ENCODE measurements at places on chromosomes 7 and 10.

DNA sequence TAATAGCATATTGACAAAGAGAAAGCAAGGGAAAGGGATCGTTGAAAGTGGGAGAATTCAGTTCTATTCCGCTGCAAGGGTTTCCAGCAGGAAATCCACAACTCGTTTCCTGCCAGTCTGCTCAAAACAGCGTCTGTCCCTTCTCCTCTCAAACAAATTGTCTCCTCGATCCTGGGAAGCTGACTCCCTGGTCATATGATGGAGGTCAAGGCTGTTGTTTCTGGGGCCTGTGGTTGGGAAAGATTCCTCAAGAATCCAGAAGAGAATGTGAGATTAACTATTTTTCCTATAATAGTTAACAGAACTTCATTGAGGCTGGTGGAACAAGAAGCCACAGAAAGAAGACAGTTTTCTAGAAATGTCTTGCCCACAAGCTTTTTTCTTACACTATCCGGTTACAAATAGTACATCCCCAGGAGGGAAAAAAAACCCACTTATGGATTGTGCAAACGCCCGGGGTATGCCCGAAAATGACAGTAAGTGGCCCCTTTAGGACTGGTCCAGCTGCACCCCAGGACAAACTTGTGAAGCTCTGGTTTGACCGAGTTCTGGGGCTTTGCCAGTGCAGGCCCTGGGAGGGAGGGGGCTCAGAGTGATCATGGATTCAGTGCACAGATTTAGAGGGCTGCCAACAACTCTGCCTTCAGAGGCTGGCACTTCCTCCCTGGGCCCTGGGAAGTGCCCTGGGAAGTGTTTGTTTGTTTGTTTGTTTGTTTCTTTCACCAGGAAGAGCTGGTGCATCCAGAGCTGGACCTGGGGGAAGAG is 49.4 kb upstream of the CTBP2 start:
- no peak for DNase-seq

DNA sequence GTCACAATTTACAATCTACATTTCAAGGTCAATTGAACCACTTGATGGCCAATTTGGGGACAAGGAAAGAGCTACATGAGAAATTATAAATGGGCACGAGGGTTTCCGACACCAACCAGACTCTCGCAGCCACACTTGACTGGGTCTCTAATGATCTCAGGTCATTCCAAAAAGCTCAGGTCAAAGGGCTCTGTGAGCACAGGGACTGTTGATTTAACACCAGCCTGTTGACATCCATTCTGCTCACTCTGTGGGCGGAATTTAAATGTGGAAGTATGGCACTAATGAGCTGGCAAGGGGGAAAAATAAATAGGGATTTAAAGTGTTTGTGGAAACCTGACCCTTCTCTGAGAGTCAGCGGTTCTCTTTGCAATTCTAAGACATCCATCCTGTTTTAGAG is 810.7 kb upstream of the AUTS2 start:
- DNase-seq: no peak

DNA sequence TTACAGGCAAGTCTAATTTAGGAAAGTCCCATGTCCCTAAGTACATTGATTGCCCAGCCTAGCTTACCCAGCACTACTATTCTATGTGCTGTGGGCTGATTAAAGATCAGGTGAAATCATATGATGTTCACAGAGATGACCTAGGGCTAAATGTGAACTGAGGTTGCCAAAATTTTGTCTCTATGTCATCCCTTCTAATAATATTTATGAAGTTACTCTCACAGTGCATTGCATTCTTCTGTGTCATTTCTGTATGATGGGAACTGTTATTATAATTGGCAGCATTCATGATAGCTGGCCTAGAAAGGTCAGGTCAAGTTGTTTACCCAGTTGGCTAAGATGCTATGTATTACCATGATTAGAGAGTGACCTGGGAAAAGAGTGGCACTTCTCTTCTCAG is 2.8 kb upstream of the PDK4 start:
- DNase-seq: no peak

GRCh38 chr7:90222811-90223725 is 11.5 kb downstream of the STEAP2 start:
- DNase-seq: peak; percentile 63

GRCh38 chr10:49577182-49577925 is 32.8 kb upstream of the SLC18A3 start:
- DNase-seq: no peak

GRCh38 chr7:156151658-156152057 is 339.4 kb upstream of the SHH start:
- DNase-seq: no peak

- DNase-seq: peak; percentile 56
Observed at GRCh38 chr7:158029509-158029908, 558.1 kb downstream of the PTPRN2 start.

DNA sequence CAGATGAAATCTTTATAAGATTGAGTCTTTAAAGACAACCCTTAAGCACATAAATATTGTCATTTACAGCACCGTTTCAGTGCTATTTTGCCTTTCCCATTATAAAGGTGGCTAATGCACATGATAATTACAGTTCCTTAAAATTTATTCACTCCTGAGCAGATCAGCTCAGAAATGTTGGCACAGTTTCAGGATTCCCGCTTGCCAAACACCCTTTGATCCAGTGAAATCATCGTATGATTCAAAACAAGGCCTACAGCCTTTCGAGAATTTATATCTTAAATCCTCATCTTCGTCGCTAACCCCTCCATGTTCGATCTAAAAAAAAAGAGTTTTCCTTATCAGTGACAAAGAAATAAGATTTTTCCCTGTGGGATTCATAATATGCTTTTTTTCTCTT is 14.1 kb upstream of the SOSTDC1 start:
- no peak for DNase-seq

- DNase-seq: no peak
Observed at GRCh38 chr7:69920797-69921196, 322.5 kb downstream of the AUTS2 start.

DNA sequence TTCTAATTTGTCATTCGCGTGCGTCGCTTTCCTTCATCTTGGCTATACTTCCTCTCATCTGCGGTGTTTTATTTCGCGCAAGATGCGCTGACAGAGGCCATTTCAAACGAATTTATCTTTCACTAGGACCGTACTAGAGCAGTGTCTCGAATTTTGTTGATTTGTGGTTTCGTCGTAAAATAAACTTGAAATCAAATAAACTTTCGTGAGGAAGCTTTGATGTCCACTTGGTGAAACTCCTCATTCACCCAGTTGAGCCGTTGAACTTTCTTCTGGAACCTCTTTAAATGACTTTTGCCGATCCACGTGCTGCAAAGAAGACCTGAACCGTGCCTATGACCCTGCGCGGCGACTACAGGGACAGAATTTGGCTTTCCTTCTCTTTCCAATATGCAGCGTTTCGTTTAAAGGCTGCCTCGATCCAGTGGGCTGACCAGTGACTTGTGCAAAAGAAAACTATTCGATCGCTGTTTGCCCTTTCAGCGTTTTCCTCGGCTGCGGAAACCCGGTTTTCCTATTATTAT is 163.9 kb upstream of the PPP1R3A start:
- peak; percentile 39 for DNase-seq

- DNase-seq: no peak
Observed at GRCh38 chr7:106369816-106370215, 85.0 kb upstream of the NAMPT start.

- no peak for DNase-seq
Observed at GRCh38 chr10:132962623-132963429, 20.5 kb upstream of the CFAP46 start.

GRCh38 chr7:7989133-7989532 is 20.5 kb downstream of the GLCCI1 start:
- DNase-seq: no peak

DNA sequence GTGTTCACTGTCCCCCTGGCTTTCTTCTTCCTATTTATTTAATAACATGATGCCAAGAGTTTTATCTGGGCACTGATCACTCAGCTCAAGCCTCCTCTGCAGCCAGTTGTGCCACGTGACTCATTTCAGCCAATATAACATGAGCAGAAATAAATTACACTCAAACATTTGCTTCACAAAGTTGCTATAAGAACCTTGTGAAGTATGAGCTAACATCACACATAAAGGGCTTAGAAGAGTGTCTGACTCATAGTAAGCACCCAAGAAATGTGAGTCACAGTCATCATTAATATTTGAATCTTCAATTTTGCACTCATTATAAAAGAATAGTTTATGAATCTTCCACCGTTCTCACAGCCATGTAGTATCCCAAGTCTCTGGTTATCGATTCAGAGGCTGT is 414.6 kb upstream of the NPVF start:
- no peak for DNase-seq

- peak; percentile 47 for DNase-seq
Observed at GRCh38 chr10:12432402-12433189, 83.2 kb downstream of the CAMK1D start.

- no peak for DNase-seq
Observed at GRCh38 chr10:95440756-95441546, 120.2 kb downstream of the SORBS1 start.

GRCh38 chr7:27936768-27937102 is 196.8 kb downstream of the TAX1BP1 start:
- DNase-seq: no peak

- DNase-seq: no peak
Observed at GRCh38 chr7:115782696-115783490, 247.7 kb downstream of the TFEC start.

DNA sequence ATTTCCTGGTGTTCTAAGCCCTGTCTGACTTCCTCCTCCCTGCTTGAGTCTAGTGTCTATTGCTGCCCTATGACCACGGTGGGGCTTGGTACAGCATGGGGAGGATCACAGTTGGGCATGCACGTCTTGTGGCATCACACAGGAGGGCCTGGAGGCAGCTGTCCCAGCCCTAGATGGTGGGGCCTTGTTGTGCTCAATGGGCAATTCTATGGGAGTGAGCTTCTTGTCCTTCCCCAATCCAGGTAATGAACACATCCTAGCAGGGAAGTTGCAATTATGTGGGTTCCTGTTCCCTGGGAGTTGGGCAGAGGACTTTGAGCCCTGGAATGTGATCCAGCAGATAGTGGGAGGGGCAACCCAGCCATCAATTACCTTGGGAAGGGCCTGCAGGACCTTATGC is 10.8 kb upstream of the FAM3C start:
- no peak for DNase-seq

- no peak for DNase-seq
Observed at GRCh38 chr10:96835899-96836298, 3.8 kb downstream of the LCOR start.

DNA sequence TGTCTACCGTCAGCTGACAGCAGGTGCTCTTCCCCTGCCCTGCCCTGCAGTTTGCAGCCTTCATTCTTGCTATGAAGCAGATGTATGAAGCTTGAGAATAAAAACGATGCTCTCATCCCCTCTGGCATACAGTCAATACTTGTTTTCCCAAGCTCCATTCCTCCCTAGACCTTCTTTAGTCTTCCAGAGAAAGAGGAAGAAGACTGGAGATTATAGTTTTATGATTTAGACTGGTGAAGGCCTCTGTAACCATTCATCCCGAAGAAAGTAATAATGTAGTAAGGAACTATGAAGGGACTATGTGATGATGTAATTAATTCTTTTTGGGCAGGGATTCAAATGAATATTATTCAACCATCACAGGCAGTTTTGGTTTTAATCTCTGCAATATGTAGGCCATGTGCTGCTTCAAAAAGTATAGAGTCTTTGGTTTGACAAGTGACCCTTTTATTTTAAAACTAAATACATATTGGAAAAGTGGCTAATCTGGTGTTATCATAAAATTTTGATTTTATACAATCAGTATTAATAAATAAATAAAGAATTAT is 242.4 kb upstream of the KIAA1217 start:
- no peak for DNase-seq

GRCh38 chr10:22379059-22379458 is 33.8 kb downstream of the SPAG6 start:
- DNase-seq: no peak

DNA sequence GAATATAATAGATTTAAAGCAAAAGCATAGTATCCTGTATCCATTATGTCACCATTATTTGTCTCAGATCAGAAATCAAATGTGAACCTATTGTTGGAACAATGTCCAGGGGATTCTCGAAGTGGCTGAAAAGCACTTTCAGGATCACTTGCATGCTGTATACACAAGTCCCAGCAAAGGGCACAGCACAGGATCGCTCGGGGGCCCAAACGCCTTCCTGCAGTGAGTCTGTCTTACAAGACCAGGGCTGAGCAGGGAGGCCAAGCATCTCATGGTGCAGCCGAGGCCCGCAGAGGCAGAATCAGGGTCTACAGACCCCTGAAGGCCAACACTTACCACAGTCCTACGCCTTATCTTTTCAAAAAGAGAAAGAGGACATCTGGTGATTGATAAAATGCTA is 92.3 kb downstream of the TNS3 start:
- no peak for DNase-seq

DNA sequence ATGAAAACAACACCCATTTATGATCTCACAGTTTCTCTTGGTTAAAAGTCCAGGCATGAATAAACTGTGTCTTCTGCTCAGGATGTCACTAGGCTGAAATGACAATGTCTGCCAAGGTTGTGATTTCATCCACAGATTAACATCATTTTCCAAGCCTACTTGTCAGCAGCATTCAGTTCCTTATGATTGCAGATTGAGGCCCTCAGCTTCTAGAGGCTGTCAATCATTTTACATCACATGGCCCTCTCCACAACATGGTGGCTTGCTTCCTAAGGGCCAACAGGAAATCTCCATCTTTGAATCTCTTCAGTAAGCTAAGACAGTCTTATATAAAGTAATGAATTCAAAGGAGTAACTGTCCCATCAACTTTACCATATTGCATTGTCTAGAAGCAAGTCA is 377.6 kb downstream of the ANKRD7 start:
- no peak for DNase-seq

DNA sequence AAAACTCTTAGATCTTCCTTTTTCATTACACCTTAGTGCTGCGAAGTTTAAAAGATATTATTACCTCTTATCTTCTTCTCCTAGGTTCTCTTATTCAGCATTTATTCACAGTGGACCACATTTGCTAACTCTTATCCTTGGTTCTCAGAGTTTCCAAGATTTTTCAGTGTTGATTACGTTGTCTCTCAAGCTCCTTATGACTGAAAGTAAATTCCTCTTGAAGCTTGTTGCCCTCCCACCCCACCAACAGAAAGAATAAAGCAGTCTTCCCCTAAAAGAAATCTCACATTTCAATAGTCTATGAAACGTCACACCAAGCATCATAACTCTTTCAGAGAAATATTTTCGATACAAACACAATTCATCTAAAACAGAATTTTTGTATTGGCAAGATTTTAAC is 362.5 kb downstream of the MAGI2 start:
- DNase-seq: no peak

DNA sequence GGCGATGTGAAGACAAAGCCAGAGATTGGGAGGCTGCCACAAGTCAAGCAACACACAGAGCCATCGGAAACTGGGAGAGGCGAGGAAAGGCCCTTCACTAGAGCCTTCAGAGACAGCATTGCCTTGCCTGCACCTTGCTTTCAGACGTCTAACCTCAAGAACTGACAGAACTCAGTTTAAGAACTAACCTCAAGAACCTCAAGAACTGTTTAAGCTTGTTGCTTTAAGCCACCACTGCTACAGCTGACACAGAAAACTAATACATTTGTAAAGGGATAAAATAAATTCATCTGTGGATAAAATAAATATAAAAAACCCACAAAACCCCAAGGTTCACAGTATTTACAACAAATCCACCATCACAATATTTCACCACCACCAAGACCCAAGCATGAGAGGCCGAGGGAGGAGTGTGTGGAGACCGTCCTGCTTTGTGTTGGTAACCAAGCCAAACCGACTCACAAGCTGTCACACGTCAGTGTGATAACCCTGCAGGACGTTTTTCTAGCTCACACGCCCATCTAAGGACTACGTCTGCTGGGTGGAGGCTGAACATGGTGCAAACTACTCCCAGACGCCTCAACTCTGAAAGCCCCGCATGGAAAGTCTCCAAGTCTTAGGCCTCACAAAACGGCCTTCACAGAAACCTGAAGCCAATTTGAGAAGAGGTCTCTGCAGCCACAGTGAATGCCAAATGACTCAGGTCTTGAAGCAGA is 116.8 kb downstream of the ABLIM1 start:
- DNase-seq: no peak
